Cardiac muscle cell (in vitro differentiated cells and primary cell): ENCODE measurements at places on chromosomes 4 and X.

- peak; percentile 66 for DNase-seq
- H3K4me3 ChIP-seq = no peak overlapping the region
- H3K27ac ChIP-seq = no peak overlapping the region
- no peaks in the 10 kb centered on the region for H3K36me3 ChIP-seq
- H3K27me3 ChIP-seq = no peaks in the 10 kb centered on the region
These were observed 941.2 kb upstream of the TENM3 start for GRCh38 chr4:181301735-181302710.

DNA sequence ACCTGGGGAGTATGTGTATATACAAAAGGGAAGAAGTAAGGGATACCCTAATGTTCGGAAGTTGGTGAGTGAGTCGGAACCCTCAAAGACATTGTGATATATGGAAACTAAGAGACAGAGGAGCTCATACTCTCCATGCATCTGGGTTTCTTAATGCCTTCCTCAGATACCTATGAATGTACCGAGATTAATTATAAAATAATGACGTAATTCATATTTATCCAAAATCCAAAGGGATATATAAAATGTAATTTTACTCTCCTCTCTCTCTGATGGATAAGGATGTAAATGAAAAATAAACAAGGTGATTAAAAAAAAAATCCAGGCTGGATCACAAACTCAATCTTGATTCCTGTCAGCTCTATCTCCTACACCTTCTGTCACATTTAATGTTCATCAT, 275.9 kb upstream of the FAM241A start:
- DNase-seq = no peak
- H3K4me3 ChIP-seq = no peak overlapping the region
- no peaks in the 10 kb centered on the region for H3K36me3 ChIP-seq
- peaks cover 6% of the 10 kb centered on the region for H3K4me1 ChIP-seq
- H3K27me3 ChIP-seq = no peaks in the 10 kb centered on the region

DNA sequence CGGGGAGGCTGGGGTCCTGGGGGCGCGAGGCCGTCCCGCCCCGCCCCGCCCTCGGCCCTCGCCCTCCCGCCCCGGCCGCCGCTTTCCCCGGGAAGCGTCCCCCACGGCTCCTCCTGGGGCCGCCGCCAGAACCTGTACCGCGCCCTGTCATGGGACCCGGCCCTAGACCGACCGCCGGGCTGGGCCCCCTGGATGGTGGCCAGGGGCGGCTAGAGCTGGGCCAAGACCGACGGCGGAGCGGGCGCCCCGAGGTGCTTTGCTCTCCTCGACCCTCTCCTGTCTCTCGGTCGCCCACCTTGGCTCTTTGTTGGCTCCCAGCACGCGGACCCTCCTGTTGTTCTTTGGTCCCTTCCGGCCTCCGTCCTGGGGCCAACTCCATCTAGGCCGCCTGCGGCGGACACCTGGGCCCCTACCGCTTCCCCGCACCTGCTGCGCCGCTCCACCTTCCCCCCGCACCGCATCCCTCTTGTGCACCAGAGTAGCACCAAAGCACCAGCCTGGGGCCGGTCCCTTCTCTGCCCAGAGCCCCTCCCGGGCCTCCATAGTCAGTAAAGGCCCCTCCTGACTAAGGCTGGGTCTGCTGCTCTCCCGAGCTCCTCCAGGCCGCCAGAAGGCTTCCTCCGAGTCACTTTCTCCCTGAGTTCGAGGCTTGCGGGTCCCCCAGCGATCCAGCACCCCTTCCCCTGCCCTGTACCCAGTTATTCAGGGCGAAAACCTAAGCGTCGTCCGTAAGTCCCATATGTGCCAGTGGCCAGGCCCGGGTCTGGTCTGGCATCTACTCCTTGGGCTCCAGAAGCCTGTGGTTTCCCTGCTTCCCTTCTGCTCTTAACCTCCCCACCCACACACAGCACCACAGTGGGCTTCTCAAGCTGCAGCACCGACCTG, 587 bp downstream of the TACC3 start:
- H3K36me3 ChIP-seq = peaks cover 4% of the 10 kb centered on the region
- H3K4me3 ChIP-seq = peak overlapping the region; percentile 68
- DNase-seq = no peak
- H3K27me3 ChIP-seq = no peaks in the 10 kb centered on the region

- H3K27me3 ChIP-seq = no peaks in the 10 kb centered on the region
- H3K4me3 ChIP-seq = peak overlapping the region; percentile 44
- H3K36me3 ChIP-seq = no peaks in the 10 kb centered on the region
- DNase-seq = peak; percentile 2
These were observed 647 bp downstream of the OPHN1 start for GRCh38 chrX:68432648-68433047.
